ENCODE measurements at places on chromosomes 16 and 17.
A peak's percentile ranks its signal among the peaks of the same experiment; 100 is the strongest.

- DNase-seq: no peak
These were observed 279.5 kb upstream of the MYOCD start for GRCh38 chr17:12386225-12386624.

DNA sequence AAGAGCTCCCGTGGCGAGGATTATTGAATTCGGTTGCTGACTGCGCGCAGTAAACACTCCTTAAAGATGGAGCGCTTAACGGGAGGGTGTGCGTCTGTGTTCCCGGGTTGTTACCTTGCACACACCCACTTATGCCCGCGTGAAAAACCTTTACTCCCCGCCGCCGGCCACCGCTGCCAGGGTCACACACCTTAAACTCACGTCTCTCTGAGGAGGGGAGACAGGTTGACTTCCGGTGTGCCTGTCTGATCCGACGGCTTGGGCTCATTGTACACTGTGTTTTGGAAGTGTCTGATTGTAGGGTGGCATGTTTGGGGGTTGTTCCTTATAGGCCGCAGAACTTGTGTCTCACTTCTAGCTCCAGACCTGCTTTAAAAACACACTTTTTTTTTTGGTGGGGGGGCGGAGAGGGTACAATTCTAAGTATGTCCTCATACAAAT lies 66.8 kb downstream of the KPNA2 start:
- peak; percentile 47 for DNase-seq

GRCh38 chr17:69812240-69812837 lies 262.7 kb upstream of the KCNJ16 start:
- no peak for DNase-seq

- DNase-seq: no peak
These were observed 52.0 kb upstream of the MMP2 start for GRCh38 chr16:55426865-55427484.

GRCh38 chr16:2980227-2981176 lies at the start of gene PKMYT1:
Gene PKMYT1 (minus strand): TSS chr16:2980446. CDS start chr16:2979657, 789 bp downstream.
- DNase-seq: peak; percentile 94

DNA sequence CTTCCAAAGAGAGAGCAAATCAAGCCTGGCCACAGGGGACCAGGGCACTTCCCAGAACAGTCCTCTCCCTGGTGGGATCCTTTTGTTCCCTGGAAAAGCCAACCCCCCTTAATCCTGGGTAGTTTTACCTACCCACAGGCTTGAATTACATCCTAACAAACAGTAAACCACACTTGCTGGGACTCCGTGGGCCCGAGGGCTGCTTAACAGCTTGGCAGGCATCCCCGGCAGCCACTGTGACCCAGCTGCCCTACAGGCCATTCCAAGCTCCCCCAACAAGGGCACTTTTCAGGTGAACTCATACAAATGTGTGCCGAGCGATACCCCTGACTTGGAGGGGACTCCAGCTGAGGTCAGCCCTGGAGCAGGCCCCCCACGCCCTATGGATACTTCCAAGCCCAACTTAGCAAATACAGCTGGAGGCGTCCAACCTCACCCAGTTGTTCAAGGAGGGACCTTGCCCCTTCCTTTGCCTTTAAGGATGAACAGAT lies 26.4 kb downstream of the ADCY9 start:
- DNase-seq: peak; percentile 38

- DNase-seq: no peak
These were observed 16.5 kb upstream of the SPNS3 start for GRCh38 chr17:4417129-4417667.

- no peak for DNase-seq
These were observed 142.1 kb upstream of the RPH3AL start for GRCh38 chr17:494601-495265.

DNA sequence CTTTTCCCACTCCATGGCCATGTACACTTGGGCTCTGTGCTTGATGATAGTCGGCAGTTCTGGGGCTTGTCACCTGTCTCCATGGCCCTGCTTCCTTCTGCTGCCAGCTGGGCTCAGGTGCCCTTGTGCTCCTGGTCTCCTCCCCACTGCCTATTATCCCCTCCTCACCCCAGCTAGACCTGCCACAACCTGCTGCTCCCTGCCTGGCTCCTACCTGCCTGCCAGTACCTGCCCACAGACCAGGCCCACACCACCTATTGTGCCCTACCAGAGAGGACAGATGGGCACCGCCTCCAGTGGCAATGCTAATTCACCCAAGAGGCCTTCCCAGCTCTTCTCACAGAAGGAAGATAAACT lies 538 bp upstream of the RAPGEFL1 start:
- peak; percentile 71 for DNase-seq

DNA sequence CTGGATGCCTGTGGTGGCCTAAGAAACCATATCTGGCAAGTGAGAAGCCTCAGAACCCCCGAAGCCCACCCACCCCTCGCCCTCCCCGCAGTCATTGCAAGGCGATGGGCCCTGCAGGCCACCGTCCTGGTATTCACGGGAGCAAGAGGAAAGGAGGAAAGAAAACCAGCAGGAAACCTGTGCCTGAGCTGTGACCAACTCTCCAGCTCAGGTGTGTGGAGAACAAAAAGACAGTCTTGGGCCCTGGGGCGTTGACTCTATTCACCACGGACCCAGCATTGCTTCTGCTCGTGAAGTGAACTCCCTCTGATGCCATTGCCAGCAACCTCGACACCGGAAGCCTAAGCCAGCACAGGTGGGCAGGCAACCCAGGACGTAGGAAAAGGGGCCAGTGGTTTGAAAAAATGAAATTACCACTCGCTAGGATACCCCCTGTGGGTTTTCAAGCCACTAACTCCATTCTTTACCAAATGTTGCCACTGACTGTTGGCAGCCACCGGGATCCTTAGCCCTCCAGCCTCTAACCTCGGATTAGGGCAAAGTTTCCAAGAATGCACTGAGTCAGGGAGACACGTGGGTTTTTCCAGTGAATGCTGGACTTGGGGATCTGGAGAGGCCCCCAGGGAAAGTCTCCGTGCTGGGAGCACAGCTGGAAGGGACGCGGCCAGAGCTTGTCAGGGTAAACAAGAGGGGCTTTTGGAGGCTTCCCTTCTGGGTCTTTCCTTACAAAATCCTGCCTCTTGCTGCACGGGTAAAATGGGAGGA lies 25.1 kb downstream of the FA2H start:
- no peak for DNase-seq

- DNase-seq: no peak
These were observed 10.3 kb downstream of the NLRC5 start for GRCh38 chr16:56999409-57000270.

- DNase-seq: no peak
These were observed 10.2 kb downstream of the CYTH1 start for GRCh38 chr17:78771758-78772382.

GRCh38 chr16:49483651-49484450 lies 110.2 kb downstream of the C16orf78 start:
- DNase-seq: no peak

- no peak for DNase-seq
These were observed 68.8 kb downstream of the LMF1 start for GRCh38 chr16:901715-902601.

GRCh38 chr17:48128400-48128799 lies 20.8 kb downstream of the SNX11 start:
- DNase-seq: no peak

- DNase-seq: no peak
These were observed 75.2 kb downstream of the CDRT15 start for GRCh38 chr17:14161419-14161818.

DNA sequence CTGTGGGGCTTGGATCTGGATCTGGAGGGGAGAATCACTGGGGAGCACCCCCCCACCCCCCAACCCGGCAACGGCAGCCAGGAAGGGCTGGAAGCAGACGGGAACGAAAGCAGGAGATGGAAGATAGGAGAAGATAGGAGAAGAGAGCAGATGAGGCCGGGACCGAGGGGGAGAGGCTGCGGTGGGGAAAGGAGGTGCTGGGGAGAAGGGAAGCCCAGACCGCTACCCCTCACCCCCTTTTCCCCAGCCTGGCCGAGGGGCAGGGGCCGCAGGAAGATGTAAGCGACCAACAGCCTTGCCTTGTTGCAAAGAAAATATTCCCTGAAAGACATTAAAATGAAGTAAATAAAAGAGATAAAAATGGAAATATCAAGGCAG lies 26.8 kb upstream of the CBFA2T3 start:
- no peak for DNase-seq

- no peak for DNase-seq
These were observed 81.1 kb downstream of the MRC2 start for GRCh38 chr17:62708587-62708986.

DNA sequence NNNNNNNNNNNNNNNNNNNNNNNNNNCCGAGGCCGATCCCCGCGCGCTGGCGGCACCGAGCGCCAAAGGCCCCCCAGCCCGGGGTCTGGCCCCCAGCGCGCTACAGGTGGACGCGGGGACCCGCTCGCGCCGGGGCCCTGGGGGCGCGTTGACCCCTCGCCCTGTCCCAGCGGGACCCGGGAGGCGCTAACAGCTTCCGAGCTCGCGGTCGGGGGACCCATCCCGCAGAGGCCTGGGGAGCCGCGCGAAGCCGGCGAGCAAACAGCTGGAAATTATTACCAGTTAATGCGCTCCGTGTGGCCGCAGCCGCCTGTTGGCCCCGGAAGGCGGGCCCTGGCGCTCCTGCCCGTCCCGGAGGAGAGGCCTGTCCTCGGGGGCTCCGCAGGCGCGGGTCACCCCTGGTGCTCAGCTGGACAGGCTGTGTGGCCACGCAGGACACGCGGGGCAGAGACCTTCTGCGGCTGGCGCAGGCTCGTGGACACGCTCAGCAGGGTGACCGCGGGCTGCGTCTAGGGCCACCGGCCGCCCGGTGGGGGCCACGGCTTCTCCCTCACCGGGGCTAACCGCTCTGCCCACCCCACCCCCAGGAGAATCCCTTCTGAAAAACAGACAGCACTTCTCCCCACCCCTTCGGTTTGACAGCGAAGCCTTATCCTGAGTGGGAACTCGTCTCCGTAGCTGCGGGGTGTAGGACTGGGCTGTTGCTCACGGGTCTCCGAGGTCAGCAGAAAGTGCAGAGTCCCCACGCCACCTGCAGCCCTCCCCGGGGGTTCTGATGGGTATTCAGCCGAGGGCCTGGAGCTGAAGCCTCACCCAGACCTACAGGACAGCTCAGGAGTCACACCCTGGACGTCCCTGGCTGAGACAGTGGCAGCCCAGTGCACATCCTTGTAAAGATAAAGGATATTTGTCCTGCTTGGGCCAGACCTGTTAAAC lies 138.7 kb upstream of the RPH3AL start:
- DNase-seq: peak; percentile 38

GRCh38 chr17:72046643-72047612 lies 73.9 kb upstream of the SOX9 start:
- DNase-seq: no peak

DNA sequence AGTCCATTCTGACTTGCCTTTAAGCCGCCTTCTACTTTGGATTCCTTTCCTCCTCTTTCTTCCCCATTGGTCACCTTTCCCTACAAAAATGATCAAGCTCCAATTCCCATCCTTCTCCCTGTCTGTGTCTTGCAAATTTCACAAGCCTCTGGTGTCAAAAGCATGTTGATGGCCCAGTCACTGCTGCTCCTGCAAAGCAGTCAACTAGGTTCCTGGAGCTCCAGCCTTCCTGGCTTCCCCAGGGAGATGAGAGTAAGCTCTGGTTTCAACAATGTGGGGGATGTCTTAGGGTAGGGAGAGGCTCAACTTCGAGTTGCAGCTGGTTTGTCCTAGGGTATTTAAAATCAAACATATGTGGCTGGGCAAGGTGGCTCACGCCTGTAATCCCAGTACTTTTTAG lies 36.1 kb upstream of the HELZ start:
- no peak for DNase-seq

DNA sequence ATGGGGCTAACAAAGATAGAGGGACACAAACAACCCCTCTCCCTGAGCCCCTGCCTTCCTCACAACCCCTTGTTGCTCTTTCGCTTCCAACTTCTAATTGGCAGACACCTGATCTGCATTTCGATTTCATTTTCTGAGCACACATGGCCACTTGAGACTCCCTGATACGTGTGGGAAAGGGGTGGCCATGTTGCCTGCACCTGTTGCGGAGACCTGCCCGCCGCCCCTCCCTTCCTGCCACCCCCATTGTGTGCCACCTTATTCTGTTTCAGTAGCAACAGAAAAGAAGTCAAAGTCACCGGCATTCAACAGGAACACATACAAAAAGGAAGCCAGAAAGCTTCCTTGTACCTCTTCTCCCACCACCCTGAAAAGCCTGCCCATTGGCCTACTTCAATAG lies 254.7 kb upstream of the SOX9 start:
- DNase-seq: peak; percentile 9

DNA sequence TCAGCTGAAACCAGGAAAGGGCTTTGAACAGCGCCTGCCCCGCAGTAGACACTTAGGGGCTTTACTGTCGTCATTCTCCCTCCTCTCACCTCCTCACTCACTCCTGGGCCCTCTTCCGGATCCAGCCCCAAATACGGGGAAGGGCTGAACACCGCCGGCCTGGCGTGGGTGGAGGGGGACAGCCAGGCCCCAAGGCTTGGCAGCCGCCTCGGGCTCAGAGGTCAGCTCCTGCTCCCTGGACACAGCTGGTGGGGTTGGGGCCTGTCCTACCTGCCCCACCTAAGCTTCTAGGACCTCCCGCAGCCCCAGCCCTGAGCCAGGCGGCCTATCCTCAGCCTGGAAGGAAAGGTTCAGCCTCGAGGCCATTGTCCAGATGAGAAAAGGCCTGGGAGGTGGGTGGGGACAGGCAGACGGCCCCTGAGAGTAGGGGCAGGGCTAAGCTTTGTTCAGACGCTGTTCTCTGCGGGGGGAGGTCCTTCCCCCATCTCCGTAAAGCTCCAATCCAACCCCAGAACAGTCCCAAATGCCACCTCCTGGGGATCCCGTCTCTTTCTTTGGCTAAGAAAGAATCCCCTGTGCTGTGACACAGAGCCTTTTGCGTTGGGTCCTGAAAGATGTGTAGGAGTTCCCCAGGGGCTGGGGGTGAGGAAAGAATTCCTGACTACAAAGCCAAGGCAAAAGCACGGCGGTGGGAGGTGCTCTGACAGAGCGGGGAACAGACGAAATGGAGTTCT lies 881 bp upstream of the LLGL1 start:
- DNase-seq: no peak

DNA sequence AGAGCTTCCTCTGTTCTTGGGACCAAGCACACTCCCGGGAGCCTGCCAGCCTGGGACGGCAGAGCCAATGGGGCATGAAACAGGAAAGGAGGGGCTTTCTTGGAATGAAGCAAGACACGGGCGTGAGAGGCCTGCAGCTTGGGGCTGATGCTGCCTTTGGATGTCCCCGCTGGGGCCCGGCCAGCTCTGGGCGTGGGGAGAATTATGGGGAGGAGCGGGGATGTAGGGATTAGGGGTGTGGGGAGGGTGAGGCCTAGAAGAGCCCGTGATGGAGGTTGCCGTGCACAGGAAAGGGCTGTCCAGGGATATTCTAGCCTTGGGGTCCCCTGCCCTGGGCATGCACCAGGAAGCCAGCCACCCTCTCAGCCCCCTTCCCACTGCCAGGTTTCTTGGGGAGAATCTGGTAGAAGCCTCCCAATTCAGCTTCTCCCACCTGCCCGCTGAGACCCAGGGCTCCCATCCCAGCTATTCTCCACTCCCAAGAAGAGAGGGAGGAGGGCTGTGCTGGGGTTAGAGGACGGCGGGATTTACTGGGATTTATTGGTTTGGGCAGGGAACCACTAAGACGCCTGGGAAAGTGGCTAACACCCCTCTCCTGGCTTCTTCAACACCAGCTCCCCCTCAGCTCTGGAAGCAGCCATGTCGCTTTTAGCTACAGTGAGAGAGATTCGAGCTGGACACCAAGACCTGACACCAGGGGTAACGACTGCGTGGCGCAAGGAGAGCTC lies 20.0 kb upstream of the NXPH3 start:
- no peak for DNase-seq

- no peak for DNase-seq
These were observed 97.8 kb downstream of the DNAH17 start for GRCh38 chr17:78479369-78479768.

- peak; percentile 23 for DNase-seq
These were observed 16.6 kb upstream of the CBX8 start for GRCh38 chr17:79813297-79814126.
